ENCODE measurements at places on chromosomes 16 and 17. TPM values are rescaled to one million over a fixed set of nuclear protein-coding genes. Genes with fewer than 3 reads are reported as not detected.

GRCh38 chr16:81767987-81768592 is 11.0 kb upstream of the PLCG2 start:
- no peak for DNase-seq

- DNase-seq: no peak
Measured at GRCh38 chr17:9173386-9173983, 152.2 kb downstream of the NTN1 start.

- no peak for DNase-seq
Measured at GRCh38 chr16:74462361-74462760, 41.1 kb upstream of the CLEC18B start.

DNA sequence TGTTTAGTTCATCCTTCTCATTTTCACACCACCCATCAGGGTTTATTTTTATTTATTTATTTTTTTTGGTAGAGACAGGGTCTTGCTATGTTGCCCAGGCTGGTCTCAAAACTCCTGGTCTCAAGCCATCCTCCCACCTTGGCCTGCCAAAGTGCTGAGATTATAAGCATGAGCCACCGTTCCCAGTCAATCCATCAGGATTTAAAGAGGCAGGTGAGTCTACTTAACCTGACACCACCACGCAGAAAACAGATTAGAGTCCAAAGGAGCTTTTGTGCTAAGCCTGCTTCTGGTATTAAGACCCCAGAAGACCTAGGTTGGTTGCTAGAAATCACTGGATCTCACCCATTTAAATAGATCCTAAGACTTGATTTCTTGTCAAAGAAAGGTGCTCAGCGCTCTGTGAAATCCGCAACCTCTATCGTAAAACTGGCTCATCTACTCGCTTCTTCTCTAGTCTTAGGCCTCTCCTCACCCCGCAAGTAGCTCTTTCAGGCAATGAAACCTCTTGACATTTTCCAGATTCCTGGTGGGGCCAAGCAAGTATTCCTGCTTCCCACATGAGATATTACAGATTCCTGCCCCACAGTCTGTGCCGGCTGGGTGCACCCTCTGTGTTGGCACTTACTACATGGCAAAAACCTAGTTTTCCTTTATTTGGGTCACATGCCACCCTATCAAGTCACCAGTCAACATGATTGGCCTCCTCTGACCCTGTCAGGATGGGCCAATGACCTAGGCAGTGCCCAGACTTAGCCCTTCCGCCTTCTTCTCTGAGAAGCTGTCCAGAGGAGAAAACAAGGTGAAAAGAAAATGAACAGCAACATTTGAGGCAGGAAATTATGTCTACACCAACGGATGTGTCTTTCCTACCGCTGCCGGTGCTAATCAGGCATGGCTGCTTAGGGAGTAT is 9.0 kb downstream of the PITPNA start:
- DNase-seq: no peak

- DNase-seq: peak; percentile 35
Measured at GRCh38 chr17:9291912-9292560, 270.7 kb downstream of the NTN1 start.

Gene ATP2A1
- 1.1 TPM for polyA plus RNA-seq

Gene KRTAP4-4
- polyA plus RNA-seq: not detected

Gene NPTX1
- 1.0 TPM for polyA plus RNA-seq

Gene NOTUM
- polyA plus RNA-seq: 0.40 TPM
